ENCODE measurements at places on chromosomes 7 and 10.
A peak's percentile ranks its signal among the peaks of the same experiment; 100 is the strongest.

DNA sequence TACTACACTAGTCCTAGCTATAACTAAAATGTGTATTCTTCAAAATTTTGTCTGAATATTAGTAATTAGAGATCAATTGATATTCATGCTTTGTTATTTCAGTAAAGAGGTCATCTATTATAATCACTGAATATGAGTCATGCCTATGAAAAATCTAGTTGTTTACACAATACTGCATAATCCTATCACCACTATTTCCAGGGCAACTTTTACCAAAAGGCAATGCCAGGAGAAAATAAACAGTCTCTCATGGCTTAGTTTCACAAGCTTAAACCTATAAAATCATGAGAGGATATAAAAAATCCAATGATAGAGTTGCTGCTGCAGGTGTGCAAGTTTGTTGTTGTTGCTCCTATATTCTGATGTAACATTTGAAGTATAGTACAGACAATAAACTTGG lies 149.9 kb upstream of the COL1A2 start:
- DNase-seq = no peak

GRCh38 chr10:46029461-46030030 lies 877 bp downstream of the NCOA4 start:
- DNase-seq = no peak

DNA sequence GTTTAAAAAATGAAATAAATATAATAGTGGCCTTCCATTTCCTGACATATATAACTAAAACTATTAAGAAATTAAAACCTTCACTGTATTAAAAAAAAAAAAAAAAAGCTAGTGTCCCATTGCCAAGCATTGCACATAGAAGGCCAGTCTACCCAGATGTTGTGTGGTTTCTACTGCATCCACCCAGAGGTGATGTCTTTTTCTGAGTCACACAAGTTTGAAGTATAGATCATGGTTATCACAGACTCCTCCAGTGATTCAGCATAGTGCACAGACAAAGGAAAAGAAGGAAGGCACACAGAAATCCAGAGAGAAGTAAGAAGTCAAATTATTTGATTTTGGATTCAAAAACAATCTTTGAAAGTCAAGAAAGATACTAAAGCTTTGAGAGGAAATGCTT lies 429.0 kb downstream of the ETV1 start:
- no peak for DNase-seq

GRCh38 chr7:16881844-16882243 lies at the start of gene AGR3:
Gene AGR3 (minus strand): TSS chr7:16881983. CDS start chr7:16878618, 3,365 bp downstream.
- no peak for DNase-seq

DNA sequence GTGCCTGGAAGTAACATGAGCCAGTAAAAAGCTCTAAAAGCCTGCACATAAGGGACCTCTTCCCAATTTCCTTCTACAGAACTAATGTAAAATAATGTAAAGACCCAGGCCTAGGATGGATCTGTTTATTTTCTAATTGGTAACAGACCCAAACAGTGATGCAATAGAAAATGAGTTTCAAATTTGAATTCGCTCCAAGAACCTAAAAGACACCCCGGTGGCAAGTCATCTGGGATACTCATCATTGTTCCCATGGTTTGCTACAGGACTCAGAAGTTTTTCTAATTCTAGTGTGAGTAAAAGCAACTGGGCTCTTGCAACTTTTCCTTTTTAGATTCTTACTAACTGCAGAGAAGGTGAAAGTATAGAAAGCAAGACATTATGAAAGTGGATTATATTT lies 271.3 kb upstream of the CACNA2D1 start:
- no peak for DNase-seq

DNA sequence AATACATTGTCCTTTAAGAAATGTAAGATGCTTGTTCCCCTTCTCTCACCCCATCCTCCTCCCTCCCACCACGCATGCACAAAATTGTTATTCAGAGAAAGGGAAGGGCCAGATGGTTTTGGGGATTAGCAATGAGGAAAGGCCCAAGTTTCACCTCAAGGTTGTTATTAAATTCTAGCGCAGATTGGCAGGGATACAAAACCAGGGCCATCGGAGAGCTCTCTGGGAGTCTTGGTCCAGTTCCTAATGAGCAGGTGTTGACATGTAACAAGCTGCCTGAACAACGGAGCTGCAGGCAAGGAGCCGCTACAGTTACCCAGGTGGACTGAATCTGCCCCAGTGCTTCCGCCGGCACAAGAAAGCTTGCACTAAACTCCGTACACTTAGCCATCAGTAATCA lies 9.7 kb upstream of the ANK3 start:
- no peak for DNase-seq

DNA sequence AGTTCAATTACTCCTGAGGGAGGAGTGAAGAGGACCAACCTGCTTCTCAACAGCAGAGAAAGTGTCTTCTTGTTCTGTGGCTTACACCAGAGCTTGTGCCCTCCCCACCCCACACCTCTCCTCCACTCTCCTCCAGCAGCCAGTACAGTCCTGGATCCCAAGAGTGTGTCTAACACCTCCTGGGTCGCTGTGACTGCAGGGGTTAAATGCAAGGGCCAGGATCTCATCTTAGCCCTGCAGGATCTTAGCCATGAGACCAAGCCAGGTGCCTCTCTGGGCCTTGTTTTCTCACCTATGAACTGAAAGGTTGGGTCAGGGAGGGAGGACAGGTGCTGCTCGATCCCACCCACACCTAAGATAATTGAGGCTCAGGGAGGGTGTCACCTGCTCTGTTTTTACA lies 34.5 kb upstream of the MSRB2 start:
- DNase-seq = no peak

- DNase-seq = no peak
These were observed 25.9 kb upstream of the AKR1C1 start for GRCh38 chr10:4937346-4937745.

- DNase-seq = no peak
These were observed 252.9 kb downstream of the MAD1L1 start for GRCh38 chr7:1979591-1980560.

DNA sequence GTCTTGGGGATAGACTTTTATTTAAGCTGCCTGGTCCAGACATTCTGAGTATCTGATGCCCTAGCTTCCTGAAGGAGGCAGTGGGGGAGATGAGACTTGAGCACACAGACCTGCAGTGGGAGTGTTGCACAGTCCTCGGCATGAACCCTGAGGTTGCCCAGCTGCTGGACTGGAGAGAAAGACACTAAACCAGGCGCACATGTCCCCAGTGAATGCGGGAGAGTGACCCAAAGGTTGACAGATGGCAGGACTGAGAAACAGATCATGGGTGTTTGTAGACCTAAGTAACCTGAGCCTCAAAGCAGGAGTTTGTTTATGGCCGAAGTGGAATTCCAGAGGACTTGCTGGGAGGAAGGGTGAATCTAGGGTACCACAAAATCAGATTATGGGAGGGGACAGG lies 15.7 kb upstream of the MSRB2 start:
- peak; percentile 13 for DNase-seq

DNA sequence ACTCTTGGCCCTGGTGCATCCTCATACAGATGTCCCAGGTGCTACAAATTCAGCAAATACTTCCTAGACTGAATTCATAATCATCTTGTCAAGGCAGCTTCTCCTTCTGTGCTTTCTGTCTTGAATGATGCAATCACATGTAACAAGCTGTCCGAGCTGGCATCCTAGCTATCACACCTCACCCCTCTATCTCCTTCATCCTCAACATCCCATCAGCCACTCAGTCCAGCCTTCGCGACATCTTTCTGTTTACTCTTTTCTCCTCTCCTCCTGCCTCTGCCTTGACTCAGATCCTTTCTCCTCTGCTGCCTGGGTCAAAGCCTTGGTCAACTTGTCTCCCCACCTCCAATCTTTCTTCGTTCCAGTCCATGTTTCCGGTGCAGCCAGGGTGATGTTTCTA lies 240.4 kb upstream of the CELF2 start:
- DNase-seq = no peak

- DNase-seq = no peak
These were observed 72.1 kb downstream of the INHBA start for GRCh38 chr7:41630741-41631140.

GRCh38 chr10:128429835-128430513 lies 303.8 kb upstream of the MKI67 start:
- DNase-seq = peak; percentile 27

GRCh38 chr7:118572604-118573003 lies 348.1 kb downstream of the ANKRD7 start:
- no peak for DNase-seq

DNA sequence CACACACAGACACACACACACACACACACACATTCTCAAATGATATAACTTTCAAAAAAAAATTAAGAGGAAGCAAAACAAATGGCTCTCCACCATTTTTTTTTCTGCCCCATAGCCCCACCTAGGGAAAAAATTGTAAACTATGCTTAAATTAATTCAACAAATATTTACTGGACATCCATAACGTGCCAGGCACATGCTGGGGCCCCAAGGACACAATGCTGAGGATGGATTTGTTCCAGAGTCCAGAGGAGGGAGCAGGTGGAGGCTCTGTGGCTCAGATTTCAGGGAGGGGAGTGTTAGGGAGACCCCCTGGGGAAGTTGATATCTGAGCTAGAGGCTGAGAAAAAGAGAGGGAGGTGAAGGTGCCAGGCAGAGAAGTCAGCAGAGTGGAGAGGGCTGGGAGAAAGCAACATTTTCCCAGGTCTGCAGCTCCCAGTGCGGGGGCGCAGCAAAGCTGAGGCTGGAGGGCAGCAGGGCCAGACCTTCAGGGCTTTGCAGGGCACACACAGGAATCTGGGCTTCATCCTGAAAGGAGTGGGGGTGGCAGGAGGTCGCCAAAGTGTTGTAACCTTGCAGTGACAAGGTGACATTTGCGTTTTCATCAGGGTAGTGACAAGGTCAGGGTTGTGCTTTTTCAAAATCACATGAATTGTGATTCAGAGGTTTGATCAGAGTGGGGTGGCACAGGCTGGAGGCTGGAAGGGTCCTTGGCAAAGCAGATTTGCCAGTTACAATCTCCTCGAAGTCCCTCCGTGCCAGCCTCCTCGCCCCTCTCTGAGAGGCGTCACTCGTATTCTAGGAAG lies 261.6 kb downstream of the WDR11 start:
- peak; percentile 61 for DNase-seq

DNA sequence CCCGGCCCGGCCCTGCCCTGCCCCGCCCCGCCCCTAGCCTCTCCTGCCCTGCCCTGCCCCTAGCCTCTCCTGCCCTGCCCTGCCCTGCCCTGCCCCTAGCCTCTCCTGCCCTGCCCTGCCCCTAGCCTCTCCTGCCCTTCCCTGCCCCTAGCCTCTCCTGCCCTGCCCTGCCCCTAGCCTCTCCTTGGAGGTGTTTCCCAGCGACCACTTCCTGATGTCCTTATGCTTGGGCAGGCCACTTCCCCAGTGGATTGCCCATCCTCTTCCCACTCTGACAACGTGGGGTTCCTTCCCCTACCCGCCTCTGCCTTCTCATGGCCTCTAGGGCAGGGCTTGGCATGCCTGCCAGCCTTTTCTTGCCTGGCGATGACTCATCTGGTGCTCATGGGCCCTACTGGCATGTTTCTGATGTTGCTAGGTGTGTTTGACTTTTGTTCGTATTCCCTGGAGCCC lies 21.2 kb downstream of the PRXL2A start:
- no peak for DNase-seq

GRCh38 chr7:37425498-37425897 lies 23.2 kb downstream of the ELMO1 start:
- DNase-seq = no peak

DNA sequence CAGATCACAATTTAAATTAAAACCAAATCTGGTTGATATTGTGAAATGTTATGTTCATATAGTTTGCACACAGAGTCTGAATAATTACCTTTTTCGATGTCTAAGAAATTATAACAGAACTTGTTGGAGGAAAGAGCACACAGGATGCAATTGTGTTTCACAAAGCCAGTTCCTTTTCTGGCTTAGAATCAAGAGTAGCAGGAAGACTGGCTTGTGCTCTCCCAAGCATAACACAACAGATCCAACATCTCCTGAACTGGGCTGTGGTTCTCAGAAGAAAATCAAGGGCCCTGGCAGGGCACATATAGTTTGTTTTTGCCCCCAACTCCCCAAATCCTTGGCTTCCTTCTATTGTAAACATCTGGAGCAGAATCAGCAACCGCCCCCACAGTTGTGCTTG lies 62.7 kb downstream of the LRRC4 start:
- DNase-seq = no peak

GRCh38 chr10:35386594-35387174 lies 50.4 kb downstream of the CCNY start:
- peak; percentile 57 for DNase-seq

DNA sequence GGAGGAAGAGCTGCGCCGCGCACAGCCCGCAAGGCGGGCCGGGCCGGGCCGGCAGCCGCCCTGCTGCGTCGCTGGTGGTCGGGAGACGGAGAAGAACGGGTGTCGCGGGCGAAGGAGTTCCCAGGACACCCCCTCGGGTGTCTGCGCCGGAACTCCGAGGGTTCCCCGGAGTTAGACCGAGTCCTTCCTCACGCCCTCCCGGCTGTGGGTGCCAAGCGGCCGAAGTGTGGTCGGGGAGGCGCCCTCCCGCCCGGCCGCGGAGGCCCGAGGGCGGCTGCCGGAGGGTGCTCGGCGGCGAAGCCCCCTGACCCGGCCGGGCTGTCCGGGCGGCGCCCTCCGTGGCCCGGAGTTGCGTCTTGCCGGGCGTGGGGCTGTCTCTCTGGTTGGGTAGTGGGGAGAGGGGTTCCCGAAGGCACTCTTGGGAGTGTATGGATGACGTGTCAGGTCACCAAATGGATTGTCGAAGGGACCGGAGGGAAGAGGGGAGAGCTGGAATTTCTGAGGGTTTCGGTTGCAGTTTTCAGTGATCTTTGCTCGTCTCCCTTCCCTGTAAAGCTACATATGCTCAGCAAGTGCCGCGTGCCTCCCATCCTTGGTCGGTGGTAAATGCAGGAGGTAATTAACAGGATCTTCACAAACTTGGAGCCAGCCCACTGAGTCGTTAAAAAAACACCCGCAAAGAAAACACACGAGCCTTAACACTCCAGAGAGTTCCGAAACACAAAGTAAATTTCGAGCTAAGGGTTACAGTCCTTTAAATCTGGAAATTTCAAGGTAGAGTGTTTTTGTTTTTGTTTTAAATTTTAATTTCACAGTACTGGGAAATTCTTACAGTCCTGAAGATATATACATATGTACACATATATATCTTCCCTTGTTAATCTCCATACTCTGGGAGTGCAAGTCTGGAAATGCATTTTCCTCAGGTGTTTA lies 871 bp downstream of the ST7 start:
- peak; percentile 80 for DNase-seq

DNA sequence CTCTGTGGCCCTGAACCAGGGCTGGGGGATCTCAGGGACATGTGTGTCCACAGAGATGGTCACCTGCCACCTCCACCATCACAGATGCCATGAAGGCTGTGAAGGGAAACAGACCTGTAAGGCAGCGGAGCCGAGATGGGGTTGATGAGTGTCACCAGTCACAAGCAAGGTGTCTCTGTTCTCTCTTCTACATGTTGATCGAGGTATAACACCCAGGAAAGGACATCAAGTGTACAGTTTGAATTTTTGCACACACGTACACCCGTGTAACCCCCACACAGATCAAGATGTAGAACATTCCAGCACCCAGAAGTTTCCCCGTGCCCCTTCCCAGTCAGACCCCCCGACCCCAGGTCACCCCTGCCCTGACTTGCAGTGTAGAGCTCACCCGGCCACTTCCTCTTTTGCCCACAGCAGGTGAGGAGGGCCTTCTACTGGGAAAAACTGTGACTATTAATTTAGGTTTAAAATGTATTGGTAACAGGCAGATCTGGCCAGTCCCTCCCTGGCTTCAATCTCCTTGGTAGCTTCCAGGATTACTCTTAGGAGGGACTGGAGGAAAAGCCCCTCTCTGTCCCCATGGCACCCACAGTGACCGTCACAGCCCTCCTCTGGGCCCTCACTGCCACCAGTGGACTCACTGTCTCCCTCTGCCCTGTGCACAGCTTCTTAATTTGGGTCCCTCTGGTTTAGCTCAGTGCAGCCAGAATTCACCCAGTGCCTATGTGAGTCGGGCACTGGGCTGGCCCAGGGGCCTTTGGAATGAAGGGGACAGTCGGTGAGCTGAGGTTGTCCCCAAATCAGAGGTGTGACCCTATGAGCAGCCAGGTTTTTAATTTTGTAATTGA lies 108.2 kb downstream of the LHPP start:
- DNase-seq = no peak

Measured in neural progenitor cell (in vitro differentiated cells).